Suprapubic skin (tissue), 4 donors: ENCODE measurements at places on chromosomes 1 and 21. TPM values are rescaled to one million over a fixed set of nuclear protein-coding genes. Genes with fewer than 3 reads are reported as not detected.

PRAMEF18 gene
- total RNA-seq = not detected

ZC3H12A gene
- 47.9 TPM for total RNA-seq

NTMT2 gene
- total RNA-seq = not detected

CFAP107 gene
- not detected for total RNA-seq

LCE1E gene
- total RNA-seq = 45.0 TPM

GRCh38 chr1:38662126-38662525 lies 197.4 kb downstream of the RRAGC start:
- DNase-seq = no peak
- H3K36me3 ChIP-seq = no peaks in the 10 kb centered on the region
- H3K4me3 ChIP-seq = no peak overlapping the region
- peaks cover 16% of the 10 kb centered on the region for H3K27me3 ChIP-seq

GRCh38 chr1:181525104-181525721 lies 41.9 kb downstream of the CACNA1E start:
- no peaks in the 10 kb centered on the region for H3K36me3 ChIP-seq
- no peak overlapping the region for H3K27ac ChIP-seq
- H3K27me3 ChIP-seq = no peaks in the 10 kb centered on the region

DNA sequence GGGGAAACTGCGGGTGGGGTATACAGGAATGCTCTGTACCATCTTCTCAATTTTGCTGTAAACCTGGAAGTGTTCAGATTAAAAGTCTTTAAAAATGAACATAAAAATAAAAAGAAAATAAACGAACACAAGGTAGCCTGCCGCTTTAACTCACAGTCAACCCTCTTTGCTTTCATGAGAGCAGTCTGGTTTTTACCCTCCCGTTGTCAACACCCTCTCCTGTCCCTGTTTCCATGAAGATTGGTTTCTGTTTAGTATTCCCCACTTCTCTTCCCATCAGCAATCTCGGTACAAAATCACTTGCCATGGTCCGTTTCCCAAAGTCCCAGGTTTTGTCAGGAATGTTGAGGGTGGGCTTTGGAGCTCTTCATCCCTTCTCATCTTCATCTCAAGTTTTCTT lies 28.8 kb downstream of the MT1HL1 start:
- H3K27ac ChIP-seq = no peak overlapping the region
- DNase-seq = no peak
- no peaks in the 10 kb centered on the region for H3K27me3 ChIP-seq
- H3K4me3 ChIP-seq = no peak overlapping the region
- no peaks in the 10 kb centered on the region for H3K4me1 ChIP-seq

DNA sequence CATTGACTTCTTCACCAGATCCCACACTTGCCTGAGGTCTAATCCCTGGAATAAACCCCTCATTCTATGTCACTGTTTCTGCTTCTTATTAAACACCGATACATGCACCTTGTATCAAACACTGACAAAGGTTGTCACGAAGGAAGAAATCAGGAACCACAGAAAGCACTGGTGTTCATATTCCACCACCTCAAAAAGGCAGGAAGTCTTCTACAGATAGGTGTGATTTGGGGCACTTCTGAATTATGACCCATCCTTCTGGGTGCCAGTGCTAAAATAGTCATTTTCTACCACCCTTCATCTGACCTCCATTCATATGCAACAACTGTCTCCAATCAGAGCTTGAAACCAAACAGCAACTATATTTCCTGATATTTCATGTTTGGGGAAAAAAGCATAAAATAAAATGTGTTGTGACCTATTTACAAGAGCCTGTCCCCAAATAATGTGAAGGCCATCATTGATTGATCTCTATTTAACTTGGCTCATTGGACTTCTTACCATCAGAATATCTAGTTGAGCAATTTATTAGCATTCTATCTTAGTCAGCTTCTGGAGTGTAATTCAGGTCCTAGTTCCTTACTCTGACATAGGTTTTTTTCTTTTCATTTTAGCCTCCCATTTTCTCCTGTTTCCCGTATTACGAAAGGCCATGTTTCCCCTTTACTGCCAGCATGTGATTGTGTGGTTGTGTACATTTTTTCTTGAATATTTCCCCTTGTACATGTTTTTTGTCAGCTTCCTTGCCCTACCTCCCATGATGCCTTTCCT lies 43.1 kb downstream of the DUSP10 start:
- H3K36me3 ChIP-seq = peaks cover 15% of the 10 kb centered on the region
- no peak overlapping the region for H3K4me3 ChIP-seq
- no peak for DNase-seq
- H3K27ac ChIP-seq = no peak overlapping the region
- H3K4me1 ChIP-seq = no peaks in the 10 kb centered on the region

DNA sequence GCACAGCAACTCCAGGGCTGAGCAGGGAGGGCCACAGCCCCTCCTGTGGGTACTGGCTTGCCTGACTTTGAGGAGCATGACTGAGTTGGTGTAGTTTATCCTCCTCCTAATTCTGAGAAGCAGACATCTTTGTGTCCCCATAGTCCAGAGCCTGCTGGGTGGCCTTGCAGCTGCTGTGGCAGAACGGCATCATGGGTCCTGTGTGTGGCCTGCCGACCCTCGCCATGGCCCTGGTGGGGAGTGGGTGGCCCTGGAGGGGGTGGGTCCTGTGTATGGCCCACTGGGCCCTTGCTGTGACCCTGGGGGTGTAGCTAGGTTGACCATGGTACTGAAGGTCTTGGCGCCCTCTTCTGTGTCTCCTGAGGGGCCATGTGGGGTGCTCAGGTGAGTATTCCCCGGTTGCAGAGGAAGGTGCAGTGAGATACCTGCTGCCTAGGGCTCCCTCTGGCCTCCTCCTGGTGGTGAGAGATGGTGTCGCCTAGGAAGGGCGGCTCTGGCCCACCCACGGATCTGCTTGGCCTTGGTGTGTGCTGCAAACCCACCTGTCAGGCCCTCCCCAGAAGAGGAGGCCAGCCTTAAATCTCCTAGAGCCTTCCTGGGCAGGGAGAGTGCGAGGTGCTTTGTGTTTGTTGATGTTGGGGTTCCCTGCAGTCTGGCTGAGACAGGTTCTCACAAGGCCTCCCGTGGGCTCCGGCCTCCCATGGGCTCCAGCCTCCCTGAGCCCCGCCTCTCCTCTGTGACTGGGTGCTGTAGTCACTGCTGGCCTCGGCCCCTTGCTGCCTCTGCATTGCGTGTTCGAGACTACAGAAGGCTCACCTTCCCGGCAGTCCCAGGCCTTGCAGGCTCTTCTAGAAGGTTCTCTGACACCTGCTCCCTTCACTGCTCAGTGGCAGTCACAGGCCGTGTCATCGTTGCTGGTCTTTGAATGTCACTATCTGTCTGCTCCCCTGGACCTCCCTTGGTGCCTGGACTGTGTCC lies 7.8 kb downstream of the SNAP47 start:
- DNase-seq = no peak
- H3K4me1 ChIP-seq = peaks cover 9% of the 10 kb centered on the region
- no peak overlapping the region for H3K27ac ChIP-seq
- no peaks in the 10 kb centered on the region for H3K27me3 ChIP-seq
- no peak overlapping the region for H3K4me3 ChIP-seq
- H3K36me3 ChIP-seq = peaks cover 7% of the 10 kb centered on the region

DNA sequence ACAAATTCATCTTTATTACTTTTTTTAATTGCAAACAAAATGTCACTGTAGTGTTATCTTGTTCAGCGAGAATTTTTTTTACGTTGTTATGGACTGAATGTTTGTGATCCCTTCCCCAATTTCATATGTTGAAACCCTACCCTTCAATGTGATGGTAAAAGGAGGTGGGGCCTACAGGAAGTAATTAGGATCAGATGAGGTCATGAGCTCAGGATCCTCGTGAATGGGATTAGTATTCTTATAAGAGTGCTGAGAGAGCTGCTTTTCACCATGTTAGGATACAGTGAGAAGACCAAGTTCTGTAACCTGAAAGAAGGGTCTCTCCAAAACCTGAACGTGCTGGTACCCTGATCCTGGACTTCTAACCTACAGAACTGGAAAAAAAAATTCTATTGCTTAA lies 646.0 kb upstream of the TMPRSS15 start:
- H3K36me3 ChIP-seq = no peaks in the 10 kb centered on the region
- no peaks in the 10 kb centered on the region for H3K4me1 ChIP-seq
- no peak for DNase-seq
